ENCODE measurements at places on chromosomes 1 and 21. TPM values are rescaled to one million over a fixed set of nuclear protein-coding genes. Genes with fewer than 3 reads are reported as not detected.

GRCh38 chr1:223771814-223772770 is 59.8 kb downstream of the CAPN2 start:
- DNase-seq = no peak

DNA sequence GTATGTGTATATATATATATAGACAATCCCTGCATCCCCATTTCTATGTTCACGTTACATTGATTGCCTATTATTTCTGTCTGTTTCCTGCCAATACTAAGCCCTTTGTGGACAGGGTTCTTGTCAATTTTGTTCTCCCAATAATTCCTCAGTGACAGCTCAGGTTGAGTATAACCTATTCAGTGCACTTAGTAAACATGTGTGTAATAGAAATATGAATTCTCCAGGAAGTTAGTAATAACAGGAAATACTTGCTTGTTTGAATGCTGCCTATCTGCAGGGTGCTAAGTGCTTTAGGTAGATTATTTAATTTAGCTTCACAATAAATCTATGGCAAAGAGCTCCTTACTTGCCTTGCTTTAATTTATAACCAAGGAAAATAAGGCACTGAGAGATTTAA is 52.8 kb upstream of the PTGFR start:
- no peak for DNase-seq

GRCh38 chr1:175597969-175598765 is 145.2 kb downstream of the TNR start:
- peak; percentile 38 for DNase-seq

DNA sequence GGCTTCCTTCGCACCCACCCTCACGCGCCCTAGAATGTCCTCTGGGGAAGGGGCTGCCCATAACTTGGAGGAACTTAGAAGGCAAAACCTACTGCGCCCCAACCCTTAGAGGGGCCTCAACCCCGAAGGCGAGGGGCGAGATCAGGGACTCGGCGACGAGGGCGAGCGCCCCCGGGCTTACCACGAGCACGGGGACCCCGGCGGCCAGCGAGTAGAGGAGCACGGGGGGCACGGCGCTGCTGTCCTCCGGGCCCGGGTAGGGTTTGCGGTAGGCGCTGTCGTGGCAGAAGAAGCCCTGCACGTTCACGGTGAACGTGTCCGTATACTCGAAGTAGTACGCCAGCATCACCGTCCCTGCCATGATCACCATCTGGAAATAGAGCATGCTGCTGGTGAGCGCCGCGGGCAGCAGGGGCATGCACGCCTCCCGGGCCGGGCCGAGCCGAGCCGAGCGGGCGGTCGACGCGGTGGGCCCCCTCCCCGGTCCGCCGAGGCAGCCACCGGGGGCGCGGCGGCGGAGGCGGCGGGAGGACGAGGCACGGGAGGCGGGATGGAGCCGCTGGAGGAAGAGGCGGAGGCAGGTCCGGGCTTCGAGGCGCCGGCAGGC is 304 bp downstream of the PLPPR5 start:
- DNase-seq = no peak

GRCh38 chr1:102588536-102588935 is 519.8 kb downstream of the COL11A1 start:
- no peak for DNase-seq

- no peak for DNase-seq
Observed at GRCh38 chr1:109642626-109643025, 13.3 kb upstream of the GSTM4 start.

- DNase-seq = no peak
Observed at GRCh38 chr1:109466452-109467300, at the start of gene SYPL2. TSS of gene SYPL2 (plus strand) at chr1:109466546. CDS start at chr1:109466844, 298 bp downstream.

DNA sequence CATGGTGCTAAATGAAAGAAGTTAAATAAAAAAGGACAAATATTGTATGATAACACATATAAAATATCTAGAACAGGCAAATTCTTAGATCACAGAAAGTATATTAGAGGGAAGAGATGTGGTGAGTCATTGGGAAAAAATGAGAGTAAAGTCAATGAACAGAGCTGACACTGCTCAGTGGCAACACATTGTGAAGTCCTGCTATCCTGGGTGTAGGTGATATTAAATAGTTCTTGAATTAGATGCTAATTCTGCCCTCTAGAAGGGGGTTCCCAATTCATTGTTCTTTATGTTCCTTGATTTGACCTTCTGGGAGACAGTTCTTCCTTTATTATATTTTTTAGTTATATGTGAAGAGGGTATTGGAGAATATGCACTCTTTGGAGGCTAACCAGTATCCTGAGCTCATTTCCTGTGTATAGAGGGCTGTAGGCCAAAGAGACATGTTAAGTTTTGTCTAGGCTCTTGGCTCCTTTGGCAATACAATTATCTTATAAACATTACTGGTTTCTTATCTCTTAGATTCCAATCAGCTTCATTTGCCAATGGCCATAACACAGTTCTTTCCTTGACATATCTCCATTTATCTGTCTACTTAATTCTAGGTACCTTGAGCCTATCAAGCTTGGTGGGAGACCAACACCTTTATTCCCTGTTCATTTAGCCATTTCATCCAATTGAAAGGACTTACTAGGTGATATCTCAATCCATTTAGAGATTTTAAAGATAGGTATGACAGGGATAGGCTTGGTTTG is 6.6 kb upstream of the SLC35A3 start:
- no peak for DNase-seq

DNA sequence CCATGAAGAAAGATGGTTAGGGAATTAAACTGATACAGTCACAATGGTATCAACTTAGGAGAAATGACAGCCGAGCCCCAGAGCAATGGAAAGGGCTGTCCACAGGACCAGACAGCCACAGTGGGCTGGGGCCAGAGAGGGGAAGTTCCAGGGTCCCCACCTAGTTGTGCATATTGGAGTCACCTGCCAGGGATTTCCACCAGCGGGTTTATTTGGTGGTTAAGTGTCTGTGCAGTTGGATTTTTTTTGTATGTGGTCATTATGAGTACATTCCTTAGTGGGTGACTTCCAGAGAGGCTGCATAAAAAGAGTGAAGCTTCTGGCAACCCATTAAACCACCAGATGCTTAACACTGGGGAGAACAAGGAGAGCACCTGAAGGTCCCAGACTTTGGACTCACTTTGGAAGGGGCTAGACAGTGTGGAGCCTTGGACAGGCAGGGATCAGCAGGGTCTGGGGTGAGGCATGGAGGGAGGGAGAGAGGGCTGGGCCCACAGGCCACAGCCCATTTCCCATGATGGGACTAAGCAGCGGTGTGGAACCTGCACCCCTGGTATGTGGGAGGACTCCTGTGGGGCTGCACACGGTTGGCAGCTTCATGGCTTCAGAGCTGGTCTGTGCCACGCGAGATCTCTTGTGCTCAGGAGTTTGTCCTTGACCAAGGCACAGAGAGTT is 7.8 kb upstream of the PTTG1IP start:
- DNase-seq = no peak

DNA sequence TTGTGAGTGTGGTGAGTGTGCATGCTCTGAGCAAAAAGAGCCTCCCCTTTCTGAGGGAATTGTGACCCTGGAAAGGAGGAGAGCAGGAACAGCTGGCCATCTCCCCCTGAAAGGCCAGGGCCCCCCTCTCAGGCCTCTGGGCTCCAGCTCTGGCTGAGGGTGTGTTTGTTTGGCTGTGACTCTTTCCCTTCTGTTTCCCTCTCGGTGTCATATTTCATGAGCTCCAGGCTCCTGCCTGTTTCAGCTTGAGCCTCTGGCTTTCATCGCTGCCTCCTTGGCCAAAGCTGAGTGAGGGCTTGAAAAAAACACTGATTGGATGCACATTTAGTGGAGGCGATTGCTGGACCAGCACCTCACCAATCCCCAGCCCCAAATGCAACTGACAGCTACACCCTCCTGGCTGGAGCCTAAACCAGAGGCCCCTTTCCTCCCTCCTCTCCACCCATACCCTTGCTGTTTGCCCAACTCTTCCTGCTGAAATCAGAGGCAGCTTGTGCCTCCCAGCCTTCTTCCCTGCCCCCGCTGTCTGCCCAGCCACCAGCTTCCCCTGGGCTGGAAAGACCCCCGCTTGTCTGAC is 64.1 kb downstream of the DDR2 start:
- DNase-seq = no peak

- peak; percentile 98 for DNase-seq
Observed at GRCh38 chr1:25562101-25562927, 18.9 kb downstream of the LDLRAP1 start.

GRCh38 chr1:223039990-223040389 is 103.1 kb downstream of the TLR5 start:
- no peak for DNase-seq

- no peak for DNase-seq
Observed at GRCh38 chr1:165481820-165482532, 37.0 kb upstream of the RXRG start.

DNA sequence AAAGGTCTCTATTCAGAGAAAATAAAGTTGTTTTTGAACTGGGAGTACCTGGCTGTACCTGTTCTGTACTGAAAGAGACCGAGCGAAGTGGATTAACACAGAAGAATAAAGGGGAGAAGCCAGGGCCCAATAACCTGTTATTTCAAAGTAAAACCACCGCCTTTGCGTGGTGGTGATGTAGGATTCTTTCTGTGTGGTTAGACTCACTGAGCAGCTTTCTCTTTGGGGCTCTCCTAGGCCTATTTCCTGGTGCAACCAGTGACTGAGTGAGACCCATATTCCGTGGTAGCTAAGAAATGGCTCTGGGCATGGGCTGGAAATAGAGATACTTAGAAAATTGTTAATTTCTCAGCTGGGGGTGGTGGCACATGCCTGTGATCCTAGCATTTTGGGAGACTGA is 99.9 kb downstream of the XCL2 start:
- no peak for DNase-seq

- DNase-seq = no peak
Observed at GRCh38 chr1:242877229-242877628, 352.7 kb upstream of the PLD5 start.

- no peak for DNase-seq
Observed at GRCh38 chr1:86953167-86953566, 38.7 kb downstream of the HS2ST1 start.

- no peak for DNase-seq
Observed at GRCh38 chr1:175635092-175635491, 108.3 kb downstream of the TNR start.

GRCh38 chr1:205315008-205315618 is 6.4 kb downstream of the NUAK2 start:
- peak; percentile 68 for DNase-seq

DNA sequence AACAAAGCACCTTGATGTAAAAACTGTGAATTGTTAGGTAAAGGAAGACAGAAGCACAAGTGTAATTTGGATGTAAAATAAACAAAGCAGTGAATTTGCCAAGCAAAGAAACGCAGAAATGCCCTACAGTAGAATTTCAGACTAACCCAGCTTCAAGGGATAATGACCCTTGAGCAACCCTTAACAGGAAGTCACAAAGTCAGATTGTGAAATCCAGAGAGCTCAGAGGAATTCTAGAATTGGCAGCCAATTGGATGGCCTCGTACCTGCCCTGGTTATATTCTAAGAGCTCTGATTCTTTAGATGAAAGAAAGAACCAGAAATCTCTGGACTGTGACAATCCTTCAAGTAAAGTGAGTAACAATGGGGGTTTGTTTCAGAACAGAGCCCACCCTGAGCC is 152.7 kb upstream of the CHRM3 start:
- DNase-seq = no peak

DNA sequence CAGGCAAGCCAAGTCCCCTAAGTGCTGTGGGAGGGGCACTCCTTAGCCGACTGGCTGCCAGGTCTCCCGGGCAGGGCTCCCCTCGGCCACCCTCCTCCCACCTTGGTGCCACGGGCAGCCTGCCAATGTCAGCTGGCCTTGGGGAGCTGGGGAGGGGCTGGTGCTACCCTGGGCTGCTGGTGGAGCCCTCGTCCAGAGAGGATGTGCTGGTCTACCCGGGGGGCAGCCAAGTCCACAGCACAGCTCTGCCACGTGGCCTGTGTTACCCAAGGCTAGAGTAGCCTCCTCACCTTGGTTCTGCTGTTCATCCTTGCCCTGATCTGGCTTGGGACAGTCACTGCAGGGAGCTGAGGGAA is 42.9 kb downstream of the CRYAA start:
- no peak for DNase-seq

- no peak for DNase-seq
Observed at GRCh38 chr1:31497601-31498000, 78.7 kb upstream of the TINAGL1 start.

DNA sequence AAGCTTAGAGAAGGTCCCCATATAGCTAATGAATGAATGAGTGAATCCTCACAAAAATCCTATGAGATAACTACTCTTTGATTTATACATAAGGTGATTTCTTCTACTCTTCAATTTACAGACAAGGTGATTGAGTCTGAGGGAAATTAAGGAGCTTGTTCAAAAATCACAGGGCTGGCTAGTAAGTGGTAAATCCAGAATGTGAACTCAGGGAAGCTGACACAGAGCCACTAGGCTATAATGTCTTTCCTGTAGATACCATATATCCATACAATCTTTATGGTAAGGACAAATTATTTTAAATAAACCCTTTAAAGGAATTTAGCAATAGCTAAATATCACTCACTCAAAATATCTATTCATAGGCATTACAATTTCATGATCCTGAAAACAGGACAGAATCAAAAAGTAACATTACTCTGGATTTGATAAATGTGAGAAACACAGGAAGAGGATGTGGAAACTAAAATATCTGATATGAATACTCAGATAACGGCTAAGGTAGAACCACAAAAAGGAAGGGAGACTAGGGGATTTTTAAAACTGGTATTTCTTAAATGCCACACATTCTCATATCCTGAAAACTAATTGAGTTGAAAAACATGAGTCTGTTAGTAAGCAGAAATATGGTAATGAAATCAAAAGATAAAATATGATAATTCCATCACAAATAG is 108.2 kb downstream of the NBPF12 start:
- DNase-seq = peak; percentile 33

GRCh38 chr1:78088015-78088414 is 42.2 kb downstream of the GIPC2 start:
- no peak for DNase-seq

DNA sequence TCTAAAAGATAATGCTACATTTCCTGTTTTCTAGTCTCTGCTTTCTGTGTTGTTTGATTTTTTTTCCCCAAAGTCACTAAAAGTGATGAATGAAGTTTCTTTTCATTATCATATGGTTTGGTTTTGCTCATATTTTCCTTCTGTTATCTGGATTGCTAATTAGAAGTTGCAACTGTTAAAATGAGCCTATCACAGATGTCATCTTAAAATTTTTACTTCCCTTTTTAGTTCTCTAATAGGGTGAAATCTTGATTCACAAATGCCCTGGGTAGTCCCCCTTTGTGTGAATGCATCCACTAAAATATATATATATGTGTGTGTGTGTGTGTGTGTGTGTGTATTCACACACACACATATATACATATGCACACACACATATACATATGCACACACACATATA is 144.1 kb downstream of the GREM2 start:
- DNase-seq = no peak

The CASQ2 gene
- not detected for total RNA-seq

The C1orf87 gene
- not detected for total RNA-seq

The AVPR1B gene
- total RNA-seq = not detected

The NID1 gene
- total RNA-seq = not detected

The RAP1GAP gene
- total RNA-seq = not detected

The ITLN2 gene
- not detected for total RNA-seq

The LINGO4 gene
- total RNA-seq = not detected

The OR2T35 gene
- not detected for total RNA-seq

The GIPC2 gene
- total RNA-seq = not detected

The DMBX1 gene
- total RNA-seq = not detected

The NR1I3 gene
- total RNA-seq = not detected

The ADAM30 gene
- total RNA-seq = not detected

The NUDT17 gene
- 39.4 TPM for total RNA-seq

The CFAP107 gene
- not detected for total RNA-seq

The CD2 gene
- total RNA-seq = not detected

The FABP3 gene
- not detected for total RNA-seq

The FOXD3 gene
- not detected for total RNA-seq

The LYPD8 gene
- total RNA-seq = not detected

The MAN1C1 gene
- 4.9 TPM for total RNA-seq

The RIPK4 gene
- not detected for total RNA-seq

Measured in OCI-LY7 (cell line).